CD8-positive, alpha-beta memory T cell (primary cell): ENCODE measurements at places on chromosomes 7 and 10.
A peak's percentile ranks its signal among the peaks of the same experiment; 100 is the strongest.

DNA sequence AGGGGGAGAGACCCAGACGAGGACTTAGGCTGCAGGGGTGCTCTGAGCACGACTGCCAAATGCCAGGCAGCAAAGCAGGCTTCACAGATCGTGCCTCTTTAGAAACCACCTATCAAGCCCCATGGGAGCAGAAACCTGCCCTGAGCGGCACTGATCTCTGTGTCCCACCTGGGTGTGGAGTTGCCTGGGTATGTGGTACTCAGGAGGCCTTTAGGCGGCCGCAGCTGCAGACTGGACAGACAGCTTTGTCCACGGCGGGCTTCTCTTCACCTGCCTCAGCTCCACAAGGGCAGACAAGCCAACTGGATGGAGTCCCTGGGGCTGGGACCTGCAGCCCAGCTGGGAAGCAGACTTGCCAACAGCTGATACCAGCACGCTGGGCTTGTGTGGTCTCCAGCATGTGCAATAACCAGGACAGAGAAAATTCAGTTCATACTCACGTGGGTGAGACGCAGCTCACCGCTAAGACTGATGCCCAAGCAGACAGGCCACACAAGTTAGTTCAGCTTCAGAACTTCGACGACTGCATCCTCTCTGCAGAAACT lies 163.2 kb downstream of the EBF3 start:
- no peak for DNase-seq

- DNase-seq: peak; percentile 39
These were observed 7.1 kb downstream of the SHH start for GRCh38 chr7:155804897-155805825.

DNA sequence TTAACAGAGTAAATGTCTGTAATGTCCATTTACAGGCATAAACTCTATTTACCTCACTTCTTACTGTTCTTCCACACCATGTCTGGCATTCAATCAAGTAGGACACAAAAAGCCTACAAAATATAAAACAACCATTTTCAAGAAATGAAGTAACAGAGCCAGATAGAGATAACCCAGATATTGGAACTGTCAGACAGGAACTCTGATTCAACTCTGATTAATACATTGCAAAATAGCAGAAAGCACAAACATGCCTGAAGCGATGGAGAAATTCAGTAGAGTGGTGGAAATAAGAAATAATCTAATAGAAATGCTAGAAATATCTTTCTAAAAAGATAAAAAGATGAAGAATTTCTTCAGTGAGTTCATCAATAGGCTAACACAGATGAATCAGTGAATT lies 964.4 kb downstream of the PCDH15 start:
- no peak for DNase-seq

- DNase-seq: no peak
These were observed 84.0 kb downstream of the C1GALT1 start for GRCh38 chr7:7266257-7266881.

GRCh38 chr7:34487391-34488115 lies 170.5 kb upstream of the NPSR1 start:
- DNase-seq: no peak
